ENCODE measurements at places on chromosomes 6 and 20.
A peak's percentile ranks its signal among the peaks of the same experiment; 100 is the strongest.

DNA sequence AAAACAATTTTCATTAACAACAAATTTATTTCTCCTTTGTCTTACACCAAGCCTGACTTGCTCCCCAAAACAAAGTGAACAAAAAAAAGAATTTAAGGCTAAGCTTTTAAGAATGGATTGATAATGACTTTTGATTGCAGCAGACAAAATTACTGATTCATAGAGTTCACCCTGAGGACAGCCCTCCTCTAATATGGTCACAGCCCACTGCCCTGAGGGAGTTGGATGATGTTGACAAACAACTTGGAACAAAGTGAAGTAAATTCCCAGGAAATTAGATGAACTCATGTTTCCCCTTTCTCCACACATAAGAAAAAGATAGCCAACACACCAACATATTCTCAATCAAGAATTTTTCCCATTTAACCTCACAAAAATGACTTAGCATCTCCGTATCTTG lies 7.7 kb upstream of the ISM1 start:
- DNase-seq = no peak

DNA sequence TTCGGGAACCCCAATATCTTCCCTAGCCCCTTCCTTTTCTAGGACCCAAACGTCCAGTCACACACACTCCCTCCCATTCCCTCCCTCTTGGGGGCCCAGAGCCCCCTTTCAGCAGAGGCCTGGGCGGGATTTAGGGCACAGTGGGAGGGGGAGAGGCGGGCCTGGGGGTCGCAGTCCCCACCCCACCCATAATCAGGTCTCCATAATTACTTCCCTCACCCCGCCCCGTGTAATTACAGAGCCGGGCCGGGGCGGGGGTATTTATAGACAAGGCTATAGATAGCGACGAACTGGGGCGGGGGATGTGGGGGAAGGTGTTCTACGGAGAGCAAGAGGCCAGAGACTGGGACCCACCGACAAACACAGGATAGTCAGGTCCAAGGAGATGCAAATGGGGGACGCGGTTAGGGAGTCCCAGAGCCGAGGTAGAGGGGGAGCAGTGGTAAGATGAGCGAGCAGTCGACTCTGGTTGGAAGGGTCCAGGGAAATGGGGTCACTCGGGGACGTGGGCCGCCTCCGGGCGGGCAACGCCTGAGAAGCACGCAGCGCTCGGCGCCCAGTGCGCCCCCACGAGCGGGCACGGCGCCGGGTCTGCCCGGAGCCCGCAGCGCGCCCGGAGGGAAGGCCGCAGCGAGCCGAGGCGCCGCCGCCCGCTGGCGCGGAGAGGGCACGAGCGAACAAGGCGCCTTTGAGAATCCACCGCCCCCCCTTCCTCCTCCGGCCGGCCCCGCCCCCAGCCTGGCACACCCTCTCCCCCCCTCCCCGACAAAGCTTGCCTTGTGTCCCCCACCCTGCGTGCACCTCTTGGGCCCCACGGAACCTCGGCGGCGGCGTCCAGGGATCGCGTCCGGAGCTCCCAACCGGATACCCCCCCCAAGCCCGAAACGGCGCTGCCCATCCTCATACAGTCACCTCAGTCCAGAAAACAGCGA lies 670 bp upstream of the COL11A2 start:
- DNase-seq = no peak

- DNase-seq = no peak
These were observed 12.9 kb downstream of the SOD2 start for GRCh38 chr6:159680104-159680503.

GRCh38 chr6:112912416-112913101 lies 565.4 kb downstream of the RFPL4B start:
- peak; percentile 71 for DNase-seq

DNA sequence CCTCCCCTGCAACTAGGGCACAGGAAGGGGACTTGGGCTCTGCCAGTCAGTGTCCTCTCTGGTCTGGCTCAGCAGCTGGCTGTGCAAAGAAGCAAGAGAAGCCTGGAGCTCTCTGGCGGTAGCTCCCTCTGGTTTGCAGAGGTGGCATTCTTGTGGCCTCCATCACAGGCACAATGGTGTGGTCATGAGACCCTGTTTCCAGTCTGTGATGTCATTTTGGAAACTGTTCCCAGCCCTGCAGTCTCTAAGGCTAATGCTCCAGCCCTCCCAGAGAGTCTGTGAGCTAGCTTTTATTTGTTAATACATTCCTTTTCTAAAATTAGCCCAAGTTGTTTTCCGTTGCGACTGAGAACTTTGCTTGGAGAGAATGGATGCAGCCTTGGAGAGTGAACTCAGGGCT lies 69.5 kb upstream of the FOXQ1 start:
- DNase-seq = no peak

DNA sequence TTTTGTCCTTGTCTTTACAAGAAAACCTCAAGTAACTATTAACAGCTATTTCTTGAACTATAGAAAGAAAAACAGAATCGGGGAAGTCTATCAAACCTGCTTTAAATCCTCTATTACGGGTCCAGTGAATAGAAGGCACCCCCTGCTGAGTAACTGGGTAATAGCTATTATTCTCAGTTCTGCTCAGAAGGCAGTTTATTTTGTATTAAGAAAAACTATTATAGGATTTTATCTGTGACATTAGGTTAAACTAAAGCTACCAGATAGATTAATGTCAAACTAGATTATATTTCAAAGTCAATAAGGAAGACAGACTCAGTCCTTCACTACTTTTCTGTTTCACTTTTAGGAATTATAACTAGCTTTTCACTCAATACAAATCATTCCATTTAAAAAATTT lies 93.7 kb downstream of the DST start:
- no peak for DNase-seq

GRCh38 chr20:8952721-8953120 lies 116.2 kb upstream of the PLCB4 start:
- DNase-seq = peak; percentile 48
